NCI-H1436 treated with DMSO at 0.1 percent for 48 hours (cell line): ENCODE measurements at places on chromosomes 3 and 15.

GRCh38 chr3:107913701-107914100 lies 177.1 kb downstream of the CD47 start:
- no peak for DNase-seq

DNA sequence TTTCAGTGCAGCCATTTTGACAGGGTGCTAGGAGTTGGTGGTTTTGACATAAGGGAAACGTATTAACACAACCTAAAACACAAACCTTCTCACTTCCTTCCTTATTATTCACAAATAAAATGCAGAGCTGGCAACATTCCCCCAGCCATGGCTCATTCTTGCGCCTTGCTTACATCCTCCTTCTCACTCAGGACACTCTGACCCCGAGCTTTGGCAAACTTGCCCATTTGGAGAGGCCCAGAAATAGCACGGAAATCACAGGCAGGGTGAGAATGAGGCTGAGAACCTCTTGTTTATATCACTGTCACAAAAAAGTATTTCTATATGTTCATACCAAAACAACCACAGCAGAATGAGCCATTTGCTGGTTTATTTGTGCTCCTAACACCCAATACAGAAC lies 244.3 kb downstream of the NTRK3 start:
- DNase-seq, result no peak

GRCh38 chr15:98866511-98866910 lies 141.1 kb downstream of the PGPEP1L start:
- no peak for DNase-seq

GRCh38 chr3:123813876-123814275 lies 70.3 kb downstream of the MYLK start:
- no peak for DNase-seq

- no peak for DNase-seq
Observed at GRCh38 chr3:132595014-132595413, 2.1 kb upstream of the ACKR4 start.

DNA sequence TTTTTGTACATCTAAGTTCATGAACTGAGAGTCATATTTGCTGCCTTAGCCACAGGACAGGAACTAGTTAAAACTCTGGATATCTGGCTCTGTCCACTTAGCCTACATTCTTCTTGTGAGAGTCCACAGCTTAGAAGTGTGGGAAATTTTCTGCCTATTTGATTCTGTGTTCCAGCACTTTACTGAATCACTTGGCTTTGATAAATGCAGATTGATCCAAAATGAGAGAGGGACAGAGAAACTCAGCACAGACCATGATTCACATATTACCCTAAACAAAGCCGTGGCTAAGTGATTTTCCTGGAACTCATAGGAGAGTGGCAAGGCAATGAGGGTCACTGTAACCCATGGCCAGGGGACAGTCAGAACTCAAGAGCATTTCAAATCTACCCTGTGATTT lies 87.5 kb upstream of the CADPS start:
- DNase-seq, result no peak

- DNase-seq, result no peak
Observed at GRCh38 chr3:61357902-61358301, 106.7 kb upstream of the FHIT start.

GRCh38 chr3:86249833-86250232 lies 741.1 kb downstream of the VGLL3 start:
- no peak for DNase-seq

GRCh38 chr15:72180761-72181324 lies 16.7 kb downstream of the GRAMD2A start:
- no peak for DNase-seq

GRCh38 chr15:58426501-58426900 lies 5.3 kb upstream of the LIPC start:
- no peak for DNase-seq

DNA sequence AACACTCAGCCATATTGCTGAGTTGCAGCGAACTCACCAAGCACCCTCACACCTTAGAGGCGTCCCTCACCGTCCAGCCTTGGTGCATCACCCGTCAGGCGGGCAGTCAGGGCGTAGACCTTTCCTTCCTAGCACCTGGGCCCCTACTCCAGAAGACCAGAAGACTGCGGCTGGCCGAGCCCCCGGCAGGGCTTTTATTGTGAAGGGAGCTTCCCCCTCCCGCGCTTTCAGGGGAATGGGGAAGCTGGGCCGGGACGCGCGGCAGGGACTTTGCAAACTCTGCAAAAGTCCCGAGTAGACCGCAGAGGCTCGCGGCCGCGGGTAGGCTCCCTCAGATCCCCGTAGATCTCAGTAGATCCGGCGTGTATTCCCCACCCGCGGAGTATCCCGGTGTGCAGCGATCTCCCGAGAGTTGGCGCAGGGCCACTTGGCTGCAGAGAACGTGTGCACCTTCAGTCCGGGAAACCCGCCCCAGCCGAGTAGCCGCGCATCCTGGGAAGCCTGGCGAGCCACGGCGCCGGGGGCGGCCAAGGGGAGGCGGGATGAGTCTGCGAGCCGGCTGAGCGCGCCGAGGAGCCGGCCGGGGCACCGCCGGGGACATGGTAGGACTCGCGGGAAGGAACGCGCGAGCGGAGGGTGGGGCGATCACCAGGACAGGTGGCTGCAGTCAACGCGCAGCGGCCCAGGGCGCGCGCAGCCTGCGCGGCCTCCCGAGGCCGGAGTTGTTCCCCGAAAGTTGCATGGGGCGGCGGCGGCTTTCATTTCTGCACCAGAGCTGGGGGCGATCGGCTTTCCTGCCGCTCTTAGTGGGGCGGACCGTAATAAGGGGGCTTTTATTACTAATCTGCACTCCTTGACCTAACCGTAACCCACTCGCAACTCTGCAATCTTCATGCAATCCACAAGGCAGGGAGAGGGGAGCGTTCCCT lies at the start of gene GASK1A:
Gene GASK1A (plus strand): TSS at position 268 of the 929 bp plus-strand sequence. CDS start 332 bp downstream, at position 600.
- no peak for DNase-seq

DNA sequence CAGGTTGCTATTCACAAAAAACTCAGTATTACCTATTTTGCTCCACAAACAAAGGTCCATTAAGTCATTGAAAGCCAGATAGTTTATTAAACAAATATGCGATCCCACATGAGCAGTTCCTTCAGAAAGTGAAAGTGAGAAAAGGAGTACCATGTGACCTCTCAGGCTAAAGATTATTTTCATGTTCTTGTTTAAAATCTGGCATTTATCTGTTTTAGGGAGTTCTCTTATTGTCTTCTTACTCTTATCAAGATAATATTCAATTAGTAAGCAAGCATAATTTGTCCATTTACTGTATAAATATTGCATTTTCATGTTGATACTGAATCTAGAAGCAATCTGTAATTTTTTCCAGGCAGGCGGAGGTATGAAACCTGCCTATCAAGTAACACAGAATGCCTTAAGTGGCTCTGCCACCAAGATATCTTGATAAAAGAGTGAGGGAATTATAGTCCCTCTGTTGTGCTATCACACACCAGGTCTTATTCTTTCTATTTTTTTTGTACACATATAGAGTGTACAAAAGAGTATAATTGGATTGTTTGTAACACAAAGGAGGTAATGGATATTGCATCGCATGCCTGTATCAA lies 20.1 kb upstream of the PLSCR5 start:
- DNase-seq, result peak; percentile 6

DNA sequence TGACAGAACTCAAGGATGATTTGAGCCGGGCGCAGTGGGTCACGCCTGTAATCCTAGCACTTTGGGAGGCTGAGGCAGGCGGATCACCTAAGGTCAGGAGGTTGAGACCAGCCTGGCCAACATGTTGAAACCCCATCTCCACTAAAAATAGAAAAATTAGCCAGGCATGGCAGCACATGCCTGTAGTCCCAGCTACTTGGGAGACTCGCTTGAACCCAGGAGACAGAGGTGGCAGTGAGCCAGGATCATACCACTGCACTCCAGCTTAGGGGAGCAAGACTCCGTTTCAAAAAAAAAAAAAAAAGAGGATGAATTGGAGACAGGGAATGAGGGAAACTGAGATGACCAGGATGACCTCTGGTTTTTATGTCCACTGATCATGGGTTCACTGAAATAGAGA lies 60.4 kb upstream of the CDIN1 start:
- DNase-seq, result no peak

DNA sequence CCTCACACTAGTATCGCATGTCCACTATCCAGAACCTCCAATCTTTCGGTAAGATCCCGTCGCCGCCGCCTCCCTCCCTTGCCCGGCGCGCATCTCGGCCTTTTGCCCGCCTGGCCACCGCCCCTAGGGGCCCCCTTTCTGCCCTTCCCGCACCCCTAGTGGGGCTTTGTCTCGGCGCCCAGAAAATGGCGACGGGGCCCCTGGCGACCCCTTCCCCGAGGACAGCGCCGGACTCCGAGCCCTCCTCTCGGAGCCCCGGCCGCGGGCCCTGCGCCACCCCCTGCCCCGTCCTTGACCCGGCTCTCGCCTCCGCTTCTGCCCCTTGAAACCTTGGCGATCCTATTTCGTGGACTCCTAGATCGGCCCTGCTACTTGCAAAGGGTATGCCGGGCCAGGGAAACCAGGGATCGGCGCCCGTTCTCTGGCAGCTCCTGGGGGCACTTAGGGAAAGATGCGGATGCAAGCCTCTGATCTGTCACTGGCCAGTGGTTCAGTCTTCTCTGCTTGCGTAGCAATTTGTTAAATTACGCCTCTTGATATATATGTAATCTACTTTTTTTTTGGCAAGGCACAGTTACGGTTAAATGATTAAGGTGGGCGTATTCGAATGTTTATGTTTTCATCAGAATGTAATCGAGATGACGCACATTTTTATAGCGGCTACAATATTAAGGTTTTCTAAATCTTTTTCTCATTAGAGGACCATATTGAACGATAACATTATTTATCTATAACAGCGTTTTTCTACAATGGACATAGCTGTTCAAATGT lies 603 bp downstream of the EIF1B start:
- no peak for DNase-seq

DNA sequence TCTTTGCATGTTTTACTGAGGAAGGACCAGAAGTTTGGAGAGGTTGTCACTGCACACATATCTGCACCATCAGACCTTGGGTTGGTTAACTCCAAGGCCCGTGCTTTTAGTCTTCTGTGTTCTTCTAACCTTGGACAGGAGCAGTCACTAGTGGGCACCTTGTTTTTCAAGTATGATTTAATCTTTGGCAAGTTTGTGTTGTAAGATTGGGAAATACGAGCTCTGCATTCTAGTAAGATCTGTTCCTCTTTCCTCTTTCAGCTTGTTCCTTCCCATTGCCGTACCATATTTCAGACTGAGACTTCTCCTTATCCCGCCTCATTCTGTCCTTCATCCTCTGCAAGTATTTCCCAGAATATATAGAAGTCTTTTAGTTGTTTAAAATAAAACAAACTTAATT lies 5.1 kb downstream of the TMOD2 start:
- no peak for DNase-seq

DNA sequence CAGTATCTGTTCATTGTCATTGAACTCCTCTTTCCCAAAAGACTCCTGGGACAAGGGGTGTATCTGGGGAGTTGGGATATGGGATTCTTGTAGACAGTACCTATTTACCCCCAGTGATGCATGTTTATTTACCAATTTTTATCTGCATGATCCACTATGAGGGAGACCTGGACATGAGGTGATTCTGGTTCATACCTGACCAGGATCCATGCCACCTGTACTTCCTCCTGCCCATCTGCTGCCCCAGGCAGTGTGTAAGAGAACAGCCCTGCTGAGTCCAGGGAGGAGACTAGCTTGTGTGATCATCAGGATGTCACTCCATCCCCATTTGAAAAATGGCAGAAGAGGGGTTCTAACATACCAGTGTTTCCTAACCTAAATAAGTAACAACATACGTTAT lies 3.1 kb upstream of the TPRG1 start:
- DNase-seq, result no peak

DNA sequence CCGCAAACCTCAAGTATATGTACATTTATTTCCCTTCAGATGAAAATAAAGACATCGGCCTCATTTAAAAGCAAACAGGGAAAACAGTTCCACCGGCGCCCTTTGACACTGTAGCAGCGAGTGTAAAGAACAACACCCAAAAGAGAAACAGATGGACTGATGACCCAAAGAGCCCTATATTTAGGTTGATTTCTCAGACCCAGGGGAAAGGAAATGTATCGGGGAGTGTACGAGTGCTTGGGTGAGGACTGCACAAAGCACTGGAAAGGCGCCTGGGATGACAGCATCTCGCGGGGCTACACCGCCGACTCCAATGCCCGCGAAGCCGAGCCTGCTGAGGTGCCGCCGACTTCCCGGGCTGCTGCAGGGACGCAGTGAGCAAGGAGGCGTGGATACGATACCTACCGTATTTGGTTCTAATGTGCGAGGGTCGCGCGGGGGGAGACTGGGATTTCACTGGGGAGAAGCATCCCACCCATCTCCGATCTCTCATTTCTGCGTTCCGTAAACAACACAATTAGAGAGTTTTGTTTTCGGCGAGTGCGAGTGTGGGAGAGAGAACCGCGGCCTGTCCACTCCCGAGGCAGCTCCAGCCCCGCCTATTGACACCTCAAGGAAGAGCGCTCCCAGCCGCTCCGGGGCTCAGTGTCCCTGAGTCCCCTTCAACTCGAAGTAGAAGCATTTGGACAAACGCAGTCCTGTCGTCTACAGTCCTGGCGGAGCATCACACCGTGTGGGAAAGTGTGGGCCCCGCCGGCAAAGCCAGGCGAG lies 2.0 kb downstream of the MECOM start:
- DNase-seq, result no peak

- no peak for DNase-seq
Observed at GRCh38 chr3:27509376-27509775, 25.2 kb upstream of the SLC4A7 start.

- no peak for DNase-seq
Observed at GRCh38 chr3:47370887-47371697, 9.7 kb upstream of the PTPN23 start.

DNA sequence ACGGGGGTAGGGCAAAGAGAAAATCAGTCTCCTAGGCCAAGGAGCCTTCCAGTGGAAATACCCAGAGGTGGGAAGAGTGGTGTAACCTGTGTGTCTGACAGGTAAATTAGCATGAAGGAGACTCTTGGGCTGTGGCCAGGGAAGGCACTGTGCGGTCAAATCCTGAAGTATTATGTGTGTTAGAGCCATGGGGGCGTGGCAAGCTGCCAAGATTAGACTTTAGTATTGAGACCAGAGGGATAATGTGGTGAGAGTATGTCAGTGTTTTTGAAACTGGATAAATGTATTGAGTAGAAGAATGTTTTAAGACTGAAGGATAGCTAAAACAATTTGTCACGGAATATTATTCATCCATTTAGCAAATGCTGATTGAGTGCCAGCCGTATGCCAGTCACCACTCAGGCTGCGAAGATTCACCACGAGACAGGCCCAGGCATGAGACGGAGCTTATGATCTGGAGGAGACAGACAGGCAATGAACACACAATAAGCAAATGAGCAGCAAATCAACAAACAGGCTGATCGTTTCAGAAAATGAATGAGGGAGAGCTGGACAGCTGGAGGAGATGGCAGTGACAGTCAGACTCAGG lies 445.9 kb downstream of the MCTP2 start:
- no peak for DNase-seq

- no peak for DNase-seq
Observed at GRCh38 chr3:23654571-23654970, 151.2 kb upstream of the UBE2E1 start.

DNA sequence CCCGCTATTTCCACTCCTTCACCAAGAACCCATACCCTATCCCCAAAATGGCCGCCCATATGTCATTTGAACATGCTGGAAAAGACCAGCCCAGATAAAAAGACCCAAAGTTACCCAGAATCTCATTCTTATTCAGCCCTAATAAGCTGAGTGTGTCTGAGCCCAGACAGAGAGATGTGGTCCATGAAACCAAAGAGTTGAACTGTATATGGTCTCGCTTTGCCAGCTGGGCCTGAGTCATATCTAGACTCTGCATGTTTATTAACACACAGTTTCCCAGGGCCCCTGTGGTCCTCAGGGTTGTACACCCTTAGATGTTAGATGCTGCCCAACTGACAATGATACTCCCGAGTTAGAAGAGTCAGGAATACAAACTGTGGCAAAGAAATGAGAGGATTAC lies 201.9 kb upstream of the STRIT1 start:
- DNase-seq, result no peak
